Omental fat pad (tissue), 4 donors: ENCODE measurements at places on chromosomes 16 and 17.

DNA sequence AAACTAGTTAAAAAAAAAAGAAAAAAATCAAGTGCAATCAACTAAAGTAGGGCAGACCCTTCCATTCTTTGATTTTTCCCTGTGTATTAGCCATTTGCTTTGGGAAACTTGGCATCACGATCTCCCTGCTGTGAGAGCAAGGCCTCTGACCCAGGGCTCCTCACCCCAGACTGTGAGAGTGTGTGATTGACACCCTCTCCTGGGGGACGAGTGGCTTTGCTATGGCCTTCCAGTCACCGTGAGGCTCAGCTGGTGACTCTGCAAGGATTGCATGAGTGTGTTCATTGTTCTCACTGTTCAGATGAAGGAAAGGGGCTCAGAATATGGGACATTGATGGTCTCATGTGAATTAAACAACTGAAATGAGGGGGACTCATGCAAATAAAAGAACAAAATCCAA is 69.0 kb upstream of the BCAR1 start:
- no peak for DNase-seq

DNA sequence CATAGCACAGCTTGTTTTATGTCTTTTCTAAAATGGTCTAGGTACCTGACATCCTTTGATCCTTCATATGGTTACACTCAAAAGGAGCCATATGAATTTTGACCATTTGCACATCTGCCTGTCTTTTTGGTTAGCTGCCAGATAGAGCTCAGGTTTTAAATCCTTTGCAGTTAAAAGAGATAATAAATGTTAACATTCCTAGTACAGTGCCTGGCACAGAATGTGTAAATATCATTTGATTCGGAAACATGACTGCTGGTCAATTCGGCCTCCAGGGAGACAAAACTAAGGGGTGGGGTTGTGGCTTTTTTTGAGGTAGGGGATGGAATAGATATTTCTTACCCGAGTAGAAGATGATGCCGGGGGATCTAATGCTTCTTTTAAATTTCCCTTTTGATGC is 64.2 kb downstream of the FTO start:
- no peak for DNase-seq

DNA sequence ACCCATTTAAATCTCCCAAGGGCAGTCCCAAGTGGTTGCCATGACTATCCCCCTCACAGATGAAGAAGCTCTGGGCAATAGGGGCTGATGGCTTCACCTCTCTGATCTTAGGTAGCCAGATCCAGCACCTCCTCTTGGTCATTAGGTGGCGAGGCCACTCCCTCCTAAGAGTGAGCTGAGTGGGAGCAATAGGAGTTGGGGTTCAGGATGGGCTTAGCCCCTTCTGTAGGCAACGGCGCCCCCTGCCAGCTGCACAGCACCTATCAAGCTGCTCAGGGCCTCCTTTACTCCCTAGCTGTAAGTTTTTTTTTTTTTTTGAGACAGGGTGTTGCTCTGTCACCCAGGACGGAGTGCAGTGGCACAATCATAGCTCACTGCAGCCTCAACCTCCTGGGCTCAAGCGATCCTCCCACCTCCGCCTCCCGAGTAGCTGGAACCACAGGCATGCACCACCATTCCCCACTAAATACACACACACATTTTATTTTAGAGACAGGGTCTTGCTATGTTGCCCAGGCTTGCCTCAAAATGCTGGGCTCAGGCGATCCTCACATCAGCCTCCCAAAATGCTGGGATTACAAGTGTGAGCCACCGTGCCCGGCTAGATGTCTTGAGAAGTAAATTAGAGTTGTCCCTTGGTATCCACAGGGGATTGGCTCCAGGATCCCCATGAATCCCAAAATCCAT is 3.5 kb upstream of the RRAD start:
- no peak for DNase-seq

- no peak for DNase-seq
Measured at GRCh38 chr17:6069539-6070429, at the start of gene WSCD1. Gene WSCD1 (plus strand): TSS chr17:6070379. CDS start chr17:6080659, 10,280 bp downstream.

DNA sequence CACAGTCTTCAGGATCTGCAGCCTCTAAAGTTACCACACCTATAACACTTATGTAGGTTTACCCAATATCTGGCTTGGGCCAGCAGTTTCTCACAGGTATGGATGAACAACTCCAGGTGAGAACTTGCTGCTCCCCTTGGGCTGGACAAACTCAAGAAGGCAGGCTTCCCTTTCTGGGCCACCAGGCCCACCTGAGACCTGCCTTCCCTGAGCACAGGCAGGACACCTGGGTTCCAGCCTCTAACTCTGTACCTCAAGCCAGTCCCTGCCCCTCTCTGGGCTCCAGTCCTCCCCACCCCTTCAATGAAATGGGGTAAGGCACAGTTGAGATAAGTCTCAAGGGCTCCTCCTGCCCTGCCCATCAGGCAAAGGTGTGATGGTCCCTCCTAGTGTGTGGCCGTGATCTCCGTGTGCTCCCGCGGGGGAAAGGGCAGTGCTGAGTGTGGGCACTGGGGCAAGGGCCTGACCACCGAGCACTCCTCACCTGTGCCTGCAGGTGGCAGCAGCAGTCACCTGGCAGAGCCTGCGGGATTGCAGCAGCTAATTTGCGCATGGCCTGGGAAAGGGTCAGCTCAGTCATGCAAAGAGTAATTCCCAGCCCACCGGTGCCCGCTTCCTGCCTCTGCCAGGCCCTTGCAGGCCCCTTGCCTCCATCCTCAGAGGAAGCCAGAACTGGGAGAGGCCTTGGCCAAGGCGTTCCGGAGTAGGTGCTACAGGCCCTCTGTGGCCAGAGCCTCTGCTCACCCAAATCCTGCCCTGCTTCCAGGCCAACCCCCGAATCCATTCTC is 28.2 kb upstream of the ADGRG1 start:
- DNase-seq, result no peak

- no peak for DNase-seq
Measured at GRCh38 chr17:8464941-8465340, 29.3 kb downstream of the NDEL1 start.

DNA sequence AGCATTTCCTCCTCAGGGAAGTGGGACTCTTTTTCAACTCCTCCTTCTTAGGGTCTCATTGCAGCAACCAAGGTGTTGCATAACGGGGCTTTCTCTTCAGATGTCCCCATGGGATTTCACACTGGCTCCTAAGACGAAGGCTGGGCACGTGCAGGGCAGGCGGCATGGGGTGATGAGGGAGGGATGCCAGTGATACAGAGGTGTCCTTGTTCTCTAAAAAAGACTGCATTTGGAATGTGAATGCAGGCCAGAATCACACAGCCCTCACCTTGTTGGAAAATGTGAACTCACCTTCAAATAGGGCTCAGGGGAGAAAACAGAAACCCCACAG is 105.6 kb downstream of the XYLT1 start:
- no peak for DNase-seq

- DNase-seq, result no peak
Measured at GRCh38 chr17:41054025-41054424, 1.0 kb downstream of the KRTAP2-2 start.

GRCh38 chr16:85302018-85302847 is 190.0 kb upstream of the CIBAR2 start:
- DNase-seq, result no peak

- no peak for DNase-seq
Measured at GRCh38 chr17:17091856-17092756, 49.8 kb downstream of the MPRIP start.

GRCh38 chr17:72602517-72603419 is 481.9 kb downstream of the SOX9 start:
- no peak for DNase-seq

- DNase-seq, result no peak
Measured at GRCh38 chr17:73591296-73592078, 52.8 kb downstream of the SDK2 start.

DNA sequence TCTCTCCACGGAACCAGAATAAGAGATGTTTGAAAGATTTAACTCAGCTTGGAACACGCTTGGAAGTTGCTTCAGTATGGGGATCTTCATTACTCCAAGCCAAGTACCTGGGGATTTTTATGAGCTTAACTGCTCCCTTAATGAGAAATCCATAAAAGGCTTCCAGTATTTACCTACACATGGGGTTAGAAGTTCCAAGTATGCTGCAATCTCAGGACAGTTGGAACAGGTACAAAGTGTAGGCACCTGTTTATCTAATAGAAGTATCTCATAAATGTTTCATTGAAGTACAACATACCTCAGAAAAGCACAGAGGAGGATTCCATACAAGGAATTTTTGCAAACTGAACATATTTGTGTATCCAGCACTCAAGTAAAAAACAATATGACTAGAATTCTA is 161.6 kb upstream of the PIRT start:
- DNase-seq, result no peak

DNA sequence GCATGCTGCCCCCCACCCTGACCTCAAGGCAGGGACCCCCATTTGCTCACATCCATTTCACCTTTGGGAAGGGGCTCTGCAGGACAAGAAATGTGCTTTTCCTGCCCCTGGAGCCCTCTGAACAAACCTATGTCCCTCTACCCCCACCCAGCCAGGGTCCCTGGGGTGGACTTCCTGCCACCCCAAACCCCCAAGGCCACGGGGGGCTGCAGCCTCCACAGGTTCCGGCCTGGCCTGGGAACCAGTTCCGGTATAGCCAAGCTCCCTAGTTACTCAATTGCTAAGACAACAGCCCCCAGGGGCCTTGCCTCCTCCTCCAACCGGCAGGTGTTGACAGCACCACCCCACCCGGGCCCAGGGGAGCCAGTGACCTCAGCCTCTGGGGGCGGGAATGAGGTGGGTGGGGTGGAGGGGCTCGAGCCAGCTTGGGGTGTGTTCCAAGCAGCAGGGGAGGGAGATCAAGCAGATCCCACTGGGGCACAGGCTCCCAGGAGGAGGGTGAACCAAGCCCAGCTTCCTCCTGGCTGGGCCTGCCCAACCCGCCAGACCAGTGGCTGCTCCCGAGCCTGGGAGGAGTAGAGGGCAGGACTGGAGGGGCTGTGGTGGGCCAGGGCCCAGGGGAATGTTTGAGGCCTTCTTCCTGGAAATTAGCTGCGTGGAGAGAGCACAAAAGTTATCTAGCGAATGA is 6.6 kb downstream of the PNMT start:
- DNase-seq, result no peak

GRCh38 chr16:29290631-29291247 is 115.8 kb downstream of the NPIPB11 start:
- DNase-seq, result peak; percentile 95

DNA sequence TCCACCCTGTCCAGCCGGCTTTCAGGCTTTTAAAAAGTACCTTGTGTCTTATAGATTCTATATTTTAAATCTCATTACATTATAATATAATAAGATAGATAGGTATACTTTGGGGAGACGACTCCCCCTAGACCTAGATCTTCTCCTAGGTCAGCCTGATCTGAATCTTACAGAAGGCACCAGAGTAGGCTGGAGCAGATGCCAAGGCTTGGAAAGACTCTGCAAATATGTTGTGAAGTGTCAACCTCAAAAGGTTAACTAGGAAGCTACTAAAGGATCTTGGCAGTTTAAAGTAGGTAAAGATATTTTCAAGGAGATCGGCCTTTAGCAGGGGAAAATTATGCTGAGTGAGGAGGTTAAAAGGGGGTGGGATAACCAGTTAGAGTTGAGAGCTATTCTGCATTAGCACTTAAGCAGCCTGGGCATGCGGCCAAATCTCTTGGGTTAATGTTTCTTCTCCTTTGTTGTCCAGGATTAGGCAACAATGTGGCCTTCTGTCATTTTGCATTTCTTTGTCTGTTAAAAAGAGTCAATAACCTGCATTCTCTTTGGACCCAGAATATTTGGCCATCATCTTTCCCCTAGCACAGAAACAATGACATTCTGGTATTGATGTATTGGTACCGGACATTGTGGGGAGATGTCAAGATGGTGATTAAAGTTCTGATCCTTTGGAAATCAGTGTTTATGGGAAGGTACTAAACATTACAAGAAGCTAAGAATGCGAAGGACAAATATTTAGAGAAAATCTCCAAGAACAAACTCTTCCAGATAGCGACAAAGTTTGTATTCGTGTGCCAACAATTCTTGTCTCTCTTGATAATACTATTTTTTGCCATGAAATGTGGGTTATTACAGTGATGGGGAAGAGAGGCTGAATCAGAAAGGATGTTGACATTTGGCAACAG is 51.2 kb upstream of the DHX40 start:
- peak; percentile 73 for DNase-seq

- DNase-seq, result no peak
Measured at GRCh38 chr17:37815536-37815935, 70.7 kb upstream of the HNF1B start.

DNA sequence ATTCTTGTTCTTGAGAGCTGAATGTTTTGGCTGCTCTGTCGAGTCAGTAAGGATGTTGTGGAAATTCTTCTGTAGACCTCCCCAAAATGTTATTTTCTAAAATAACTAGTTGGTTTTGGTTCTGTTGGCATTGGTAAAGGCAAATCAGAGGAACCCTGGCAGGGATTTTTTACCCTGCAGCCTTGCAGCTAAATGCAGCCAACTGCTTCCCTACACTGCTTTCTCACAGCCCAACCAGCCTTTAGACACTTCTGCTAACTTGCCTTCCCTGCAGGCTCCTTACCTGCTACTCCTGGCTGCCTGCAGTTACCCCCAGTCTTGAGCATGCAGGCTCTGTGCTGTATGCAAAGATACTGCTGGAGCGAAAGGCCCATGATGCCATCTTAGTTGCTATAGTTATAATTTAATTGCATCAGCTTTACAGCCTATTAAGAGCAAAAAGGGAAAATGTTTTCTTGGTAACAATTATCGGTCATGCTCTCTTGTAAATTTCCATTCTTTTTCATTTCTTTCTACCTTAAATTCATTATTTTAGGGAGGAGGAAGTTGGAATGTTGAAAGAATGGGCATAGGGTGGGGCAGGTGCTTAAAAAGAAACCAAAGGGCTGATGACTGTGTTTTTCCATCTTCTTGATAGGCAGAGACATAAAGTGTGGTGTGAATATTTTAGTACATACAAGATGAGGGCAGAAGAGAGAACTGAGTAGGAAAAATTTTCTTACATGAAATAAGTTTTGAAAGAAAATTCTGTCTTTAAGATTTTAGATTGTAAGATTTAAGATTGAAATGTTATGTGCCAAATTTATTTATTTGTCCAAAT is 20.0 kb downstream of the NUP93 start:
- DNase-seq, result no peak

DNA sequence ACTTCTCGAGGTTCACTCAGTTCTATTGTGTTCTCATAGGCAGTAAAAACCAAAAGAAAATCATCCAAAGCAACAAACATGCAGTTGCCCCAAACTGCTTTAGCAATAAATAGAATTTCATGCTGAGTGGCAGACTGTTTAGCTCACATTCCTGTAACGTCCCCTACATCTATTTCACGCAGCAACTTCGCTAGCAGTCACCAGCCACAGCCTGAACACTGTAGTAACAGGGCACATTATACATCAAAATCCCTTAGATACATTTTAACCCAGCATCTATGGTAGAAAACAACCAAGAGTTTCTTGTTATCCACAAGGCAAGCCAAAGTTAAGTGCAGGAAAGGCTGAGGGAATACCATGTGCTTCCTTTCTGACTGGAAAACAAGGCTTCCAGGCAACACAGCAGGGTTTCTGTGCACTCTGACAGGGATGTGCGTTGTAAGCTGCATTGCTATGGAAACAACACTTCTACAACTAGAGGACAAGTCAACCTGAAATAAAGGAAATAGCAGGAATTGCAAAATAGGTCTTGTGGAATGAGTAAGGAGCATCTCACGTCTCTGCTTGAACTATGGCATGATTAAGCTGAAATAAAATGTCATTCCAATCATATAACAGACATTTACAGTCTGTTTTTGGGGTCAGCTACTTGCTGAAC is 55.4 kb downstream of the CFDP1 start:
- DNase-seq, result no peak

GRCh38 chr17:76612977-76613851 is 27.6 kb upstream of the ST6GALNAC2 start:
- DNase-seq, result no peak

- DNase-seq, result no peak
Measured at GRCh38 chr17:29617125-29617480, 5.6 kb downstream of the CORO6 start.
